ENCODE measurements at places on chromosomes 4 and X. TPM values are rescaled to one million over a fixed set of nuclear protein-coding genes. Genes with fewer than 3 reads are reported as not detected.

The MAP3K15 gene
- 1.7 TPM for total RNA-seq

The CT55 gene
- total RNA-seq = not detected

The CSAG1 gene
- not detected for total RNA-seq

The MAGEA11 gene
- total RNA-seq = not detected

The TRAPPC2 gene
- total RNA-seq = 6.4 TPM

The IGSF1 gene
- total RNA-seq = 0.29 TPM

The ZC4H2 gene
- total RNA-seq = 15.3 TPM

The GPRIN3 gene
- total RNA-seq = 0.94 TPM

The MAGED4 gene
- 13.2 TPM for total RNA-seq

The TLR10 gene
- total RNA-seq = not detected

The SAGE1 gene
- not detected for total RNA-seq

The ATG4A gene
- 4.2 TPM for total RNA-seq

The CXCL9 gene
- total RNA-seq = not detected

The ATP1B4 gene
- total RNA-seq = not detected

The TLL1 gene
- 2.0 TPM for total RNA-seq

The TMPRSS11D gene
- total RNA-seq = not detected

The UGT2A3 gene
- total RNA-seq = 0.22 TPM

The ERVMER34-1 gene
- total RNA-seq = 6.5 TPM

The USP17L19 gene
- not detected for total RNA-seq

The GAGE12F gene
- total RNA-seq = not detected

The SSX3 gene
- not detected for total RNA-seq

The FGF2 gene
- 17.4 TPM for total RNA-seq

The COX18 gene
- total RNA-seq = 26.4 TPM

The ERCC6L gene
- 6.6 TPM for total RNA-seq

The PROM1 gene
- total RNA-seq = 41.9 TPM

The GAGE12E gene
- not detected for total RNA-seq

The TCEAL7 gene
- 16.0 TPM for total RNA-seq

The EPHA5 gene
- total RNA-seq = 0.29 TPM

The RNF113A gene
- 15.6 TPM for total RNA-seq

The VCX gene
- total RNA-seq = not detected

The PABPC1L2A gene
- not detected for total RNA-seq

The FAM114A1 gene
- total RNA-seq = 61.5 TPM

The ANOS1 gene
- 2.3 TPM for total RNA-seq

The TREX2 gene
- not detected for total RNA-seq

The MGAT4D gene
- total RNA-seq = not detected

The NR3C2 gene
- total RNA-seq = 1.5 TPM

The ASB12 gene
- total RNA-seq = not detected

The ZNF275 gene
- total RNA-seq = 5.3 TPM

The GLA gene
- 61.6 TPM for total RNA-seq

The BCOR gene
- 24.3 TPM for total RNA-seq

The NLRP2B gene
- total RNA-seq = not detected

The CENPE gene
- 23.4 TPM for total RNA-seq

The UNC5C gene
- 0.72 TPM for total RNA-seq

The OTUD6A gene
- not detected for total RNA-seq

The ASMT gene
- not detected for total RNA-seq

The ZFP92 gene
- total RNA-seq = 0.06 TPM

The XG gene
- total RNA-seq = not detected

The SMARCA1 gene
- total RNA-seq = 20.1 TPM

The NAT8L gene
- 2.0 TPM for total RNA-seq

The ODAM gene
- total RNA-seq = not detected

The SMIM31 gene
- not detected for total RNA-seq
